Kidney capillary endothelial cell (primary cell): ENCODE measurements at places on chromosomes 16 and 17.

- no peak for DNase-seq
Observed at GRCh38 chr16:67269766-67270165, 9.6 kb upstream of the PLEKHG4 start.

- no peak for DNase-seq
Observed at GRCh38 chr17:82892899-82893565, 53.2 kb upstream of the ZNF750 start.

GRCh38 chr16:58709333-58709732 lies 24.8 kb upstream of the SLC38A7 start:
- no peak for DNase-seq

GRCh38 chr16:49755313-49755620 lies 100.6 kb downstream of the ZNF423 start:
- peak; percentile 68 for DNase-seq
